ENCODE measurements at places on chromosomes 13 and 19.

DNA sequence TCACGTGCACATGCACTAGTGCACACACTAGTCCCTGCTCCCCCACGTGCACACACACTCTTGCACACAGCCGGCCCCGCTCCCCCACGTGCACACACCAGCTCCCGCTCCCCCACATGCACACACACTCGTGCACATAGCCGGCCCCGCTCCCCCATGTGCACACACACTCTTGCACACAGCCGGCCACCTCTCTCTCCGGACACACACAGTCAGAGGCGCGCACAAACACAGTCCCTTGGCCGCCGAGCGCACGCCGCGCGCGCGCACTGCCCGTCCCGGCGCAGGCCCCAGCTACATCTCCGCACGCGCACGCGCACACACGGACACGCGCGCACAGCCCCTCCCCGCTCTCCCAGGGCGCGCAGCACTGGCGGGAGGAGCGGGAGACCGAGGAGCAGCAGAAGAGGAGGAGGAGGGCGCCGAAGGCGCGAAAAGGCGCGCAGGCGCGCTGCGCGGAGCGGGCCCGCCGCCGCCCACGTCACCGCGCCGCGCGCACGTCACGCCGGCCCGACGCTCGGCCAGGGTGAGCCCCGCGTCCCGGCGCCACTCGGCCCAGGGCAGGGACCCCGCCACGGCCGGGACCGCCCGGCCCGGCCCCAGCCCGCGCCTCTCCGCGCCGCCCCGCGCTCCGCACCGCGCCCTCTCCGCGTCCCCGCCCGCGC is at the start of gene TFDP1:
Gene TFDP1, plus strand, starts transcription at position 549 of the 665 bp plus-strand sequence. CDS start 1,085 bp downstream, outside the sequence.
- DNase-seq, result peak; percentile 21

DNA sequence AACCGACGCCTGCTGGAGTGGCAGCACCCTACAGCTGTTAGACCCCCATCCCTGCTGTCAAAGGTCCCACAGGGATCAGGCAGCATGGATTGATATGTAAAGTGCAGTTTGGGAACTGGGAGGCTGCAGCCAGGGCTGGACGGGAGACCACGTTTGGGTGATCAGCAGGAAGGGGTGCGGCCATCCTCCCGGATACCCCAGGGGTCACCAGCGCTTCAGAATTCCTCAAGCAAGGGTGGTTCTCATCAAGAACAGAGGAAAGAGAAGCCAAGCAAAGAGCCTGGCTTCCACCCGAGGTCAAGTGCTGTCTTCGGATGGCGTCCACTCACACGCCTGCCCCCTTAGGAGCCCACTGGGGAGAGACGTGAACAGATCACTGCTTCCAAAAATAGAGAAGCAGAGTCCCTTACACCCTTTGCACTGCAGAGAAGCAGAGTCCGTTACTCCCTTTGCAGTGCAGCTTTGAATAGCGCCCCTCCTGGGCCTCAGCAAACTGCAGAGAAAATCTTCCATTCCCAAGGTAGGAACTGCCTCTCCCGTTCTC is 35.5 kb downstream of the DHRS12 start:
- no peak for DNase-seq

- no peak for DNase-seq
Measured at GRCh38 chr13:80132741-80133601, 208.0 kb downstream of the SPRY2 start.

DNA sequence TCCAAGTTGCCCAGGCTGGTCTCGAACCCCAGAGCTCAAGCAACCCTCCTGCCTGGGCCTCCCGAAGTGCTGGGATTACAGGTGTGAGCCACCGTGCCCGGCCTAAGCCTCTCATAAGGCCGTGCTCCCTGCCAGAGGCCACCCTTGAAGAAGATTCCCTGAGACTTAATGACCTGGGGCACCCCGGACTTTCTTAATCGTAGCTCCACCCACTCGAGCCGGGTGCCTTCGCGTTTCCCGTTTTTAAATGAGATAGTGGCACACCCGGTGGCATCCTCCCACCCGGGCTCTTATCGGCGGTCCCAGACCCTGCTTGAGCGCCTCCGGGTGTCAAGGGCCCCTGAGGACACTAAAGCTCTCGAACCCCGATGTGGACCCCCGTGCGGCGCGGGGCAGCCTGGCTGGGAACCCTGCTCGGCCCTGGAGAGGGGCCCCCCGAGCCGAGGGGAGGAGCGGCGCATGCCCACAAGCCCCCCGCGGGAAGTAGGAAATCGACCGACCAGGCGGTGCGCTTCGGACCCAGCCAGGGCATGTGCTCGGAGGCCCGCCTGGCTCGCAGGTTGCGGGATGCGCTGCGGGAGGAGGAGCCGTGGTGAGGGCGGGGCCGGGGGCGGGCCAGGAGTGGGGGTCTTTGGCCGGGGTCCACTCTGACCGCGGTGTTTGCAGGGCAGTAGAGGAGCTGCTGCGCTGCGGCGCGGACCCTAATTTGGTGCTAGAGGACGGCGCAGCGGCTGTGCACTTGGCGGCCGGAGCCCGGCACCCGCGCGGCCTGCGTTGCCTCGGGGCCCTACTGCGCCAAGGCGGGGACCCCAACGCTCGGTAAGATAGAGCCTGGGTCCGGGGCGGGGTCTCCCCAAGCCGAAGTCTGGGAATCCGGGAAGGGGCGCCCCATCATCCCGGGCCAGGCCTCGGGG is at the start of gene ANKLE1:
Gene ANKLE1, plus strand, starts transcription at position 511 of the 914 bp plus-strand sequence. Its CDS starts 20 bp downstream, at position 531.
- no peak for DNase-seq

- DNase-seq, result no peak
Measured at GRCh38 chr13:97567510-97568243, 133.7 kb downstream of the RAP2A start.

DNA sequence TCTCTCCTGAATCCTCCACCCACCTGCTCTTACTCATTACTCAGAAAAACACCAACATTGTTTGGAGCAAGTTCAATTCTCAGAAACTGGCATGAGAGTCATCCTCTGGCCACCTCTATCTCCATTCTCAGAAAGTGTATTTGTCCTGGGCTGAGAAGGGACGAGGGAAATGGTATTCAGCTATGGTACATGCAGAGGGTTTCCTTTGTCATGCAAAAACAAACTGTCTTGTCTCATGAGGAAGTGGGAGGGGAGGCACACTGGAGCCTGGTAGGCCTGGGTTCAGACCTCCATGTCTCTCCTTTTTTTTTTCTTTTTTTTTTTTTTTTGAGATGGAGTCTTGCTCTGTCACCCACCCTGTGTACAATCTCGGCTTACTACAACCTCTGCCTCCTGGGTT is 31.9 kb upstream of the LILRA2 start:
- no peak for DNase-seq

DNA sequence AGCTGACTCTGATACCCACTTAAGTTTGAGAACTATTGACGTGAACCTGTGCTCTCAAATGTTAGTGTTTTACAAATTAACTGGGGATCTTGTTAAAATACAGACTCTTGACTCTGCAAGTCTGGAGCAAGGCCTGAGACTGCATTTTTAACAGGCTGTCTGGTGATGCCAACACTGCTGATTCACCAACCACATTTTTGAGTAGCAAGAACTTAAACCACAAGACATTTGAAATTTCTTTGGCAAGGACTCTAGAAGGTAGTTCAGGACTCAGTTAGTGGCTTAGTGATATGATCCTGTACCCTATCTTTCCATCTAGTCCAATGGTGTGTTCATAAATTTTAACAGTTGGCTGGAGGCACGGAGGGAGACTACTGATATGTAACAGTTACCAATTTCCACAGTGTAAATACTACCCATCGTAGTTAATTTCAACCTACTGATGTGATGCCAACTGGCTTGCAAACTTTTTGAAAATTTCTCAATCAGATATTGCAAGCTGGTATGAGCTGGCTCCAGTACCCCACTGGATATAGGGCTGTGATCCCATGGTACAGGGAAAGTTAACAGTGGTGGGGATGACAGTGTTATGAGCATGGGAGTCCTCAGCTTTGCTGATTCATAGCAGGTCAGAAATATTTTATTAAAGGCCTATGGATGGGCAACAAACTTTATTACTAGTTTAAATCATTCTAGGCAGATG is 255.1 kb downstream of the TBC1D4 start:
- no peak for DNase-seq

- no peak for DNase-seq
Measured at GRCh38 chr19:10655457-10656312, 1.5 kb downstream of the ILF3 start.

- DNase-seq, result no peak
Measured at GRCh38 chr13:94495806-94496205, 16.3 kb upstream of the DCT start.

DNA sequence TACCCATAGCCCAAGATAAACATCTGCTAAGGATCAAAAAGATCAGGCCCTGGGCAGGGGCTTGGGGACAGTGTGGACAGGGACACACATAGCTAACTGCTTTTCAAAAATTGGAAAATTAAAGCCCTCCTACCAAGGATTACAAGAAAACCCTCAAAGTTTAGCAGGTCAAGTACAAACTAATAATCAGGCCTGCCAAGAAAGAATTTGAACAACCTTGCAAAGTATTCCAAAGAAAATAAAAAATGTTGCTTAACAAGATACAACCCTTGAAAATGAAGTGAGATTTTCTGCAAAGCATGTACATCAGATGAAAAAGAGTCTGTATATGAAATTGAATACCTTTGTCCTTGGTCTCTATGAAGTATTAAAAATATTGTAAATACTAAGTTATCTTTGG is 67.3 kb downstream of the KLF12 start:
- no peak for DNase-seq

DNA sequence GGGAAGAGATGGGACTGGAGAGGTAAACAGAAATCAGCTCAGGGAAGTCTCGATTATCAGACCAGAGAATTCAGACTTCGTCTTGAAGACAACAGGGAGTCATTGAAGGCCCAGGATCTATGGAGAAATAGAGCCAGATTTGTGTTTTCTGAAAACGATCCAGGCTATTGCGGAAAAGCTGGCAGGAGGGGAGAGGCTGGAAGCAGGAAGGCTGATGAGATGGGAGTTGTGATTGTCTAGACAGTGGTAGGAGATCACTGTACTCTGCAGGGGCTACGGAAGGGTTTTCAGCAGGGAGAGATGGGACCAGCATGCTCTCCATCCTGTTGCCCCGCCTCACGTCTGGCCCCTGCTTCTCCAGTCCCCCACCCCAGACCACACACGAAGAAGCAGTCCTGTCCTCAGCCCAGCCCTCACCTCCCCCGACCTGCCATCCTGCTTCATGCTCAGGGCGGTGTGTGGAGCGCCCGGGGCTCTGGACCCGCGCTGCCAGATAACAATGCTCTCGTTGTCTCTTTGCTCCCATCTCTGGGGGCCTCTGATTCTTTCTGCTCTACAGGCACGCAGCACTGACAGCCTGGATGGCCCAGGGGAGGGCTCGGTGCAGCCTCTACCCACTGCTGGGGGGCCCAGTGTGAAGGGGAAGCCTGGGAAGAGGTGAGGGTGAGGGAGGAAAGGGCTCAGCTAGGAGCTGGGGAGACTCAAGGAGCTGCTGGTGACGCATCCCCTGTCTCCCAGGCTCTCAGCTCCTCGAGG is 1.9 kb downstream of the ARHGAP33 start:
- no peak for DNase-seq

GRCh38 chr13:75910591-75910990 is 274.5 kb downstream of the LMO7 start:
- DNase-seq, result no peak

DNA sequence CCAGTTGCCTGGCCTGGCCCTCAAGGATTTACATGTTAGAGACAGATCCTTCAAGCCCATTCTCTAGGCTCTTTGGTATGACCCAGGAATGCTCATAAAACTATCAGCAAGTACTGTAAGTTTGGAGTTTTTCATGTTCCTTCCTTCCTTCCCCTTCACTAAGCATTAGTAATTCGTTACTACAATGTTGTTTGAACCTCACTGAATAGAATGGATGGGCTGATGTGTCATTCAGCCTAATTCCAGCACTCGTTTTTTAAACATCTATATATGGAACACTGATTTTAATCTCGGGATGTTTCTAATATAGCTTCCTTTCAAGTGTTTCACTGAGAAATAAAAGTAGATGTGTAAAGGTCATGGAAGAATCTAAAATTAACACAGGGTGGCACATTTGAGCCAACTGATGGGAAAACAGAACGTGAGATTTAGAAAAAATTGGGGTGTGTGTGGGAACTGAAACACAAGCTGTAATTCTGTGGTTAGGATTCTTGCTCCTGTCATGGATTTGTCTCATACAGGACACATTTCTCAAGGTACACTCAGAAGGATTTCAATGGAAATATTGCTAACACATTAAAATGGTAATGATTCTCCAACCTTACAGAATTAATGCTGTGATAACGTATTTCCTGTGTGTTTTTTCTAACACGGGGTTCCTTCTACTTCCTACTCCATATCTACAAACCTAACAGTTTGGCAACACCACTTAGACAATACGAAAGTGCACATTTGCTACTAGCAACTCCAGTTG is 93.4 kb downstream of the FLT1 start:
- DNase-seq, result no peak

DNA sequence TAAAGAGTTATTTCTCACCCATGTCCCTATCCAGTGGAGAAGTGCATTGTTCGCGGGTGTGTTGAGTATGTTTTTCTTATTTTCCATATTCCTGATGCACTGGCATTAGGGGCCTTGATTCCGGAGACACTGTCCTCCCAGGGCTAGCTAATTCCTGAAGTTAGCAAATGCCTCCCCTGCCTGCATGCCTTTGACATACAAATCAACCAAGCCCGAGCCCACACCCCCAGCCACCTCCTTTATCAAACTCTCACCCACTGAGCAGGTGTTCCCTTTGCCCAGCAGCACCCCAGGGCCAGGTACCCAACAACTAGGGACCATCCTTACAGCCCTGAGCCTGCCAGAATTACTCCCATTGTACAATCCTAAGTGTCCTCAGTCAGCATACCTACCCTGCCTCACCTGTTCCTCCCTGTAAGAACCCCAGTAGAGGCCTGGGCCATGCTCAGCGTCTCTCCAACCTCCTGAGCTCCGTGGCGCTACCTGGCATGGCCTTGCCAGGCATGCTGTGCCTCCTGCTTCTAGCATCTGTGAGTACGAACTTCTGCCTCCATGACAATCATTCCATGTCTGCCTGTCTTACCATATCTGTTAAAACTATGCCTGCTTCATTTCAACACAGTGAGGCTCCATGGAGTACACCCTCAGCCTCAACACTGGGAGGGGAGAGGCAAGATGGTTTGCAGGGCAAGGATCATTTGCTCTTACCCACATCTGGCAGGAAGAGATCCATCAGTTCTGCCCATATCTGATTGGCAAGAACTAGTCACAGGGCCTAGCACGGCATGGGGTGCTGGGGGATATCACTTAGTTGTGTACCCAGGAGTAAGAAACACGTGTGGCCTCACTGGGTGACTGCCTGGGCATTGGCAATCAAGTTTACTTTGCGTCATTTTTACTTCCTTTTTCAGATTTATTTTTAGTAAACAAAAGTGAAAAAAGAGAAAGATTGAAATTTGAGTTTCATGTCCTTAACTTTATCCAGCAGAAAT is 203.9 kb downstream of the SHISA2 start:
- no peak for DNase-seq

DNA sequence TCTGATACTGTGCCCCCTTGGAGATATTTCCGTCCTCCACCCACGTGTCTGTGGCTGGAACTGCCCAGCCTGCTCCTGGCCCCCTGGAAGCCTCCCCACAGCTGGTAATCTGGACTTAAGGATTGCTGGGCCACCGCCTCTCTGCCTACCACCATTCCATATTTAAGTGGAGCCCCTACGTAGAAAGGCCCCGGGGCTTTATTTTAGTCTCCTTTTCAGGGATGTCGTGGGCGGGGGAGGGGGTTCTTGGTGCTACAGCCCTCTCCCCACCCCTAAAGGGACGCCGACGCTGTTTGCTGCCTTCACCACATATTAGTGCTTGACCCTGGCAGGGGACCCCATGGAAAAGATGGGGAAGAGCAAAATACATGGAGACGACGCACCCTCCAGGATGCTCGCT is 2.7 kb upstream of the NOP53 start:
- no peak for DNase-seq

GRCh38 chr13:37114250-37114649 is 8.8 kb upstream of the CSNK1A1L start:
- DNase-seq, result no peak

GRCh38 chr13:68028701-68029100 is 798.6 kb upstream of the PCDH9 start:
- DNase-seq, result no peak

Data from T-helper 22 cell (primary cell).